ENCODE measurements at places on chromosomes 13 and 19. TPM values are rescaled to one million over a fixed set of nuclear protein-coding genes. Genes with fewer than 3 reads are reported as not detected.
A peak's percentile ranks its signal among the peaks of the same experiment; 100 is the strongest.

DNA sequence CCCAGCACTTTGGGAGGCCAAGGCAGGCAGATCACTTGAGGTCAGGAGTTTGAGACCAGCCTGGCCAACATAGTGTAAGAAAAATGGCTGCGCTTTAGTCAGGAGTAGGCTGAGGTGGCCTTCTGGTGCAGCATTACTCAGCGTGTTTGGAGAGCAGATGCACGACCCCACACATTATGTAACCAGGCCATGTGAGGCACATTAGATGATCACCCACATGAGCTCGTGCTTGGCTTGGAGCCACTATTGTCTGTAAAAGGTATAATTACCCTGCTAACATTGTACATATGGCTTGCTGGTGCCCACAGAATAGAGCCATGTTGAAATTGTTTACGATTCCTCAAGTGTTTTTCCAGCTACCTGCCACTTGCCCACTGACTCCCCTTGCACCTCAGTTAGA is 24.0 kb upstream of the SCEL start:
- DNase-seq, result no peak

- DNase-seq, result peak; percentile 3
Observed at GRCh38 chr13:109274188-109274821, 512.1 kb downstream of the IRS2 start.

DNA sequence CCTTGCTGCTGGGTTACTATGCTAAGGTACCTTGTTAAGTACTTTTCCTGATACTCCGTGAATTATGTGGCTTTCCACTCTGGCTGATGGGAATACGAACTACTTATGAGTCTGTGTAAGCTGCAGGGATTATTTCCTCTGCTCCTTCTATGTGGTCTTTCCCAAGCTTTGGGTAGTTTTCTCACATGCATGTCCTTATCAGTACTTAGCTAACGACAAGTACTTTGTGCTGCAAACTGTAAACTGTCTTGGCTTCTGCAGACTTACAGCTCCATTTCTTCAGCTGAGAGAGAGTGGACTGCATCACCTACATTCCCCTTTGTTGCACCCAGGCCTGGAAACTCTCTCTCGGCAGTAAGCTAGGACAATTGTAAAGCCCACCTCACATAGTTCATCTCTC is 76.6 kb downstream of the FGF9 start:
- DNase-seq, result no peak

DNA sequence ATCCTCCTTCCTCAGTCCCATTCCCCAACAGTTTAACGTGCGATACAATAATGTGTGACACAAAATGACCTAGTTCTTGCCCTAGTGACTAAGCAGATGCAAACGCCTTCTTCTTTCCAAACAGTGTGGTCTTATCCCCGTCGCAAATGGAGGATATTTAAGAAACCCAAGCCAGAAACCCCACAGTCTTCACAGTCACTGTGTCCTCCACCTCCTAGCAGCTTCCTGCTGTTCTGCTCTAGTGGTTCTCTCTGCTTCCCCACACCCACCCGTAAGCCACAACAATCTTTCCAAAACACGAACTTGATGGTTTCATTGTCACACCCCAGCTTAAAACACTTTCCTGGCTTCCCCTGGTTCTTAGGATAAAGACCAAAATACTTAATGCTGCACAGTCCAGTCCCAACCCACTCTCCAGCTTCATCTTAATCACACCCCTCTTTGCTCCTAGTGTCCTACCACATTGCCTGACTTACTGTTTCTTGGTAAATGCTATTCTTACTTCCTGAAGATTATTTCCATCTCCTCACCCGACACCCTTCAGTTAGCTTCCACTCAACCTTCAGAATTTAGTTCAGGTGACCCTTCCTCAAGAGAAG is 32.3 kb downstream of the ITM2B start:
- DNase-seq, result no peak

The CEACAM4 gene
- not detected for total RNA-seq
